ENCODE measurements at places on chromosomes 1 and 21.

DNA sequence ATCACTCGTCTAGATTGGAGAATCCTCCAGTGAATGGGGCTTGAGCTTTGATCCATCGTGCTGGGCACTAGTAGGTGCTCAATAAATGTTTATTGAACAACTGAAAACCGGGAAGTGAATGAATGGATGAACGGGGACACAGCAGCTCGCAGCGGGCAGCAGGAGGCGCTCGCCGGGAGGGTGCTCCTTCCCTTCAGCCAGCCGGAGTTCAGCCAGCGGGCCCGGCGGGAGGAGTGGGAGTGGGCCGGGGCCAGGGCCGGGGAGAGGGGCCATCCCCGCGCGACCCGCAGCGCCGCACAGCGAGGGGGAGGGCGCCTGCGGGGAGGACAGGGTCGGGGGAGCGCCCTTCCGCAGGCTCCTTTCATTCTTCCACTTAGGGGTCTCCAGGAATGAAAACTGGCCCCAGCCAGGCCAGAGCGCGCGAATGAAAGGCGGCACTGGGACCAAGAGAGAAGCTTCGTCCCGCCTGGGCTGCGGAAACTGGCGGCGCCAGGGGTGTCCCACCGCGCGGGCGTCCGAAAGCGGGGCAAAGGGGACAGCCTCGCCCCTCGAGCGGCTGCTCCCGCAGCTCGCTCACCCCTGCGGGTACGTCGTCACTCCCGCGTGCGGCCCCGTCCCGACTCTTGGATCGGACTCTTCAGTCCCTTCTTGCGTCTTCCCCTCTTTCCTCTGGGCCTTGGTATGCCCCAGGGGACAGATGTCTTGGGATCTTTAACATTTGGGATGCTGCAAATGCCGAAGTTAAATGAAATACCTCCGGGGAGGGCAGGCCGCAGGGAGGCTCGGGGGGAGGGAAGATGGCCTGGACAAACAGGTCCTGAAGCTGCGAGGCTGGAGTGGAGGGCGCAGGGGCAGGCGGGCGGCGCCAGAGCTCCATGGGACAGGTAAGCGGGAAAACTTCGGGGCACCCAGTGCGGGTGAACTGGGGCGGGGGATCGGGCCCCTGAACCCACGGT is 3.6 kb upstream of the INAVA start:
- peak; percentile 45 for DNase-seq

DNA sequence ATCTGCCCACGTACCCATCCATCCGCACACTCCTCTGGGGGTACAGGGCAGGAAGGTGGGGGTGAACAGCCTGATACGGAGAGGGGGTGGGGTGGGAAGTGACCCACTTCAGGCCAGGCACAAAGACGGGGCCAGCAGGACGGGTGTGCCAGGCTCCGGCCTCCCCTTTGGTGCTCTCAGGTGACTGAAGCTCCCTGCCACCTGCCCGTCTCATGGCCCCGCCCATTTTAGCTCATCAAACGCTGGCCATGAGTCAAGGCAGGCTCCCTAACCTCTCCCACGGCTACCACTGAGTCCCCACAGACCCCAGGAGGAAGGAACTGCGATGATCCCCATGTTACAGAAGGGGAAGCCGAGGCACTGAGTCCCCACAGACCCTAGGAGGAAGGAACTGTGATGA is 109.6 kb downstream of the CRYAA start:
- DNase-seq: no peak

DNA sequence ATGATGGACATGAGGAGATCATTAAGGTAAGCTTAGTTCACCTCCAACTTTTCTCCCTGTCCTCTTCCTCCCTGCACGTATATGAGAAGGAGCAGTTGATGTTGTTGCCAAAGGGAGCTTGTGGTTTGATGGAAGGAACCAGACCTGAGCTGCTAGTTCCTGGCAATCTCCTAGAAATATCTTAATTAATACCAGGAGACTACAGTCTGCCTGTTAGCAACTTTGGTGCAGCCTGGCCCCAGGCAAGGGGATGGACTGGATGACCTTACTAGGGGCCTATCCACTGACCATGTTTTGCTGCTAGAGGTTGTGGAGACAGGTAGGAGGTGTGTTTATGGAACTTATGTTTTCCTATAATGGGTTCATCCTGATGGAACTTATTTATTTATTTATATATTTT is 22.6 kb downstream of the TUFT1 start:
- DNase-seq: no peak

- no peak for DNase-seq
Measured at GRCh38 chr1:45407629-45408287, 67.5 kb upstream of the MUTYH start.

DNA sequence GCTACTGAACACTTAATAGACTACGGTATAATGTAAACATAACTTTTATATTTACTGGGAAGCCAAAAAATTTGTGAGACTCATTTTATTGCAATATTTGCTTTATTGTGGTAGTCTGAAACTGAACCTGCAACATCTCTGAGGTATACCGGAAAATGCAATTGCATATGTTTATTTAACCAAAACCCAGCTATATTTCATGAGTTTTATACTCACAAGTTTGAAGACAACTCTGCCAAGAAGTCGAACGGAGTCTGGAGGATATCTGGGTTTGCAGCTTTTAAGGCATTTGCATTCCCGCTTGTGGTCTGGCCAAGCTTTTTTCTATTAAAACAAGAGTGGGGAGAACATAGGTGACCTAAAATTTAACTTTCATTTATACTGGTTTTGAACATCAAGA is 171.9 kb downstream of the SMYD3 start:
- no peak for DNase-seq

DNA sequence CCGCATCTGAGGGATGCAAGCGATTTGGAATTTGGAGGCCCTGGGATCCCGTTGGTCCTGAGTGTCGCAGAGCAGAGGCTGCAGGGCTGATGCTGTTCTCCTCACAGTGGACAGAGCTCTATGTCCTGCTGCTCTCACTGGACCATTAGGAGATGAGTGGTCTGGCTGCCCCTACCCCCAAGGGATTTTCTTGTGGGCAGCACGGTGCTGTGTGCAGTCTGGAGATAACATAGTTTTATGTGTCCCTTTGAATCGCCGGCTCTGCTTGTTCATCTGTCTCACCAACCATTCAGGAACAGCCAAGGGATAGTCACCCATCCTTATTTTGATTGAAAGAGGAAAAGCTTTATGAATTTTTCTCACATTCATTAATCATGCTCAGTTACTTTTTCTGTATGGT is 49.9 kb downstream of the CHRM3 start:
- DNase-seq: no peak

DNA sequence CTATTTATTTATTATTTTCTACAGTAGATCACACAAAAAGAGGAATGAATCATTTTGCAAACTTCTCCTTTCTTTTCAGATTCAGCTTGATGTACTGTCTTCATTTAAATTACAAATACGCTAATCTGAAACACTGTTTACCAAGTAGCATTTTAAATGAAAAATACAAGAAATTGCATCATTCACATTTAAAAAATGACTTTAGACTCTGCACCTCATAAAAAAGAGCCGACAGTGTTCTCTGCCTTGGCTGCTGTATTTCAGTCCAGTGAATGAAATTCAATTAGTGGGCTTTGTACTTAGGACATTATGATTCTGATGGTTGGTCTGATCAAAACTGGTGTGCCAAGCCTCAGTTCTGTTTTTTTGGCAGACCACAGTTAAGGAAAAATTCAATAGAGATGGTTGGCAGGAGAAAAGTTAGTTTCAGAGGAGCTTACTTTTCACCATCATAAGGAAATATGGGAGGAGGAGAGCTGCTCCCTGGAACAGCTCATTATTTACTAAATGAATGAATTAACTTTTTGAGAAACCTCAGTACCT is 222.4 kb upstream of the ESRRG start:
- DNase-seq: no peak

GRCh38 chr1:213159376-213159775 is 108.3 kb downstream of the RPS6KC1 start:
- no peak for DNase-seq

- no peak for DNase-seq
Measured at GRCh38 chr1:34372891-34373290, 196.2 kb downstream of the C1orf94 start.

DNA sequence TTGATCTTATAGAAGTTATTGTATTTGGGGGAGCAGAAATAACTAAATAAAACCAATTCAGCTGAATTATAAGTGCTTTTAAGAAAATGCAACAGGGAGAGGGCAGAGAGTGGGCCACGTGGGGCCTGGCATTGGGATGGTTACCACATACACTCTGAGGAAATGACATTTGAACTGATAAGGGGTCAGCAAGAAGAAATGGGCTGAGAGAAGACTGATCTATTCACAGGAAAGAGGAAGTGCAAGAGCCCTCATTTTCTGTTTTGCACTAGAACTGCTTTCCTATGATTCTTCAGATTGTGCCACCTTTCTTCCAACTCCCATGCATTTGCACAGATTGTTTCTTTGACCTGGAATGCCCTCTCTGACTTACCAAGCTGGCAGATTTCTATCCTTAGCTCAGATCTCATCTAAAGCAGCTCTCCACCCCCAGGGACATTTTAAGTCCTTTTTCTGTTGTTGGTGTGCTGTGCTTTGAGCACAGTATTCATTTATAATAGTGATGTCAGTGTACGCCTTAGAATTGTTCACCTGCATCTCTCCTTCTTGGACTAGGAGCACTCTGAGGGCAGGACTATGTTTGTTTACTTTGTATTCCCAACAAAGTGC is 115.9 kb downstream of the FGGY start:
- no peak for DNase-seq

GRCh38 chr1:2030076-2030871 is 11.1 kb downstream of the GABRD start:
- no peak for DNase-seq

GRCh38 chr1:153509036-153509435 is 26.8 kb downstream of the S100A6 start:
- DNase-seq: no peak

- no peak for DNase-seq
Measured at GRCh38 chr1:23497777-23498439, 13.9 kb upstream of the ASAP3 start.
